A673 (cell line): ENCODE measurements at places on chromosomes 16 and 17.

- no peak overlapping the region for H3K27ac ChIP-seq
- DNase-seq, result peak; percentile 24
- H3K27me3 ChIP-seq, result no peaks in the 10 kb centered on the region
- H3K36me3 ChIP-seq, result no peaks in the 10 kb centered on the region
- H3K4me3 ChIP-seq, result peak overlapping the region; percentile 31
Observed at GRCh38 chr17:40779181-40779909, 3.0 kb downstream of the KRT27 start.

GRCh38 chr16:85798283-85798776 lies 1.0 kb downstream of the EMC8 start:
- peak overlapping the region; percentile 96 for H3K27ac ChIP-seq
- peak overlapping the region; percentile 100 for H3K4me3 ChIP-seq
- peaks cover 9% of the 10 kb centered on the region for H3K4me1 ChIP-seq
- DNase-seq, result no peak

GRCh38 chr17:74042744-74043486 lies 160.6 kb upstream of the RPL38 start:
- DNase-seq, result peak; percentile 54
- no peak overlapping the region for H3K4me3 ChIP-seq
- H3K27ac ChIP-seq, result no peak overlapping the region
- no peaks in the 10 kb centered on the region for H3K4me1 ChIP-seq

DNA sequence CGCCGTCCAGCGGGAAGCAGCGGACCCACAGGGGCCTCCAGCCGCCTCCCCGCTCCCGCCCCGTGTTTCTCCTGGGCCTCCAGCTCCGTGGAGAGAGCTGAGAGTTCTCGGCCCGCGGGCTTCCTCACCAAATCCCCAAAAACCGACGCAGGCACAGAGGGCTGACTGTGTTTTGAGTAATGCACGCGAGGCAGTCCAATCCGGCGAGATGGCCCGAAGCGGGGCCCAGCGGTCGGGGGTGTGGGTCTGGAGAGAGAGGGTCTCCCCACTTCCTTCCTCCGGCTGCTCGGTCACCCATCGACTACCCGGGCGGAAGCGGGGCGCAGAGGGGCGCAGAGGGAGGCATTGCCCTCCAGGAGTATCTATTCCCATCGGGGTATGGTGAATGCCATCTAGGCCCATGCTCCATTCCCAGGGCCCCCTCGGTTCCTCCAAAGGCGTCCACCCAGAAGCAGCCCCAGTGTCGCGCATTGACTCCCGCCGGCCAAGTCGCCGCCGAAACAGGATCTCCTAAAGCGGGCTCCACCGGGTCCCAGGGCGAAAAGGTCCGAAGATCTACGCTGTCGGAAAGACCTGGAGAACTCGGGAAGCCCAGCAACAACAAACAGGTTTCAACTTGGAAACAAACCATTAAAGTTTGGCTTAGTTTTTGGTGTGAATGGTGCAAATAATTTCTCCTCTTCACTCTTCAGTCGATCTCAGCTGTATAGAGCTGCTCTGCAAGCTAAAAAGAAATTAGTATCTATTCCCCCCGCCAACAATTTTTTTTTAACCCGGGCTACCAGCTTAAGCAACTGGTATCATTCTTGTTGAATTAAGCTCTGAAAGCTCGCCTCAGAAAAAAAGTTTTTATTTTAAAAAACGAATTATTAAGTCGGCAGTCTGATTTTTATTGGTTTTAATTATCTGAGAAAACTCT lies 19.2 kb upstream of the HOXB13 start:
- no peak for DNase-seq
- no peak overlapping the region for H3K27ac ChIP-seq
- H3K4me3 ChIP-seq, result no peak overlapping the region
- no peaks in the 10 kb centered on the region for H3K27me3 ChIP-seq

DNA sequence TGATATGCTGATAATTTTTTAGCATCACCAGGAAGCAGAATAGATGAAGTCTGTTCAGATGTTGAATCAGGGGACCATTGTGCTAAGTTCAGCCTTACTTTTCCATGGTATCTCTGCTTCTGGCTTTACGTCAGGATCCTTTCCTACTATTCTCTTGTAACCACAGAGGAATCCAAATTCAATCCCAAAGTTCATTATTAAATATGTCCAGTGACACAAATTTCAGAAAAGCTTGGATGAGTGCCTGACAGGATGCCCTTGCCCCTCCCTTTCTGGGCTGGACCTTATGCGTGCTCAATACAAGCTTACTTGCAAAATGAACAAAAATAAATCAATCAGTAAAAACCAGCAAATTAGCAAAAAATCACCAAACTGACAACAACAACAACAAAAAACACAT lies 37.6 kb upstream of the ADORA2B start:
- no peaks in the 10 kb centered on the region for H3K4me1 ChIP-seq
- DNase-seq, result no peak
- no peaks in the 10 kb centered on the region for H3K36me3 ChIP-seq
- no peak overlapping the region for H3K27ac ChIP-seq
- no peaks in the 10 kb centered on the region for H3K27me3 ChIP-seq
- H3K4me3 ChIP-seq, result no peak overlapping the region

DNA sequence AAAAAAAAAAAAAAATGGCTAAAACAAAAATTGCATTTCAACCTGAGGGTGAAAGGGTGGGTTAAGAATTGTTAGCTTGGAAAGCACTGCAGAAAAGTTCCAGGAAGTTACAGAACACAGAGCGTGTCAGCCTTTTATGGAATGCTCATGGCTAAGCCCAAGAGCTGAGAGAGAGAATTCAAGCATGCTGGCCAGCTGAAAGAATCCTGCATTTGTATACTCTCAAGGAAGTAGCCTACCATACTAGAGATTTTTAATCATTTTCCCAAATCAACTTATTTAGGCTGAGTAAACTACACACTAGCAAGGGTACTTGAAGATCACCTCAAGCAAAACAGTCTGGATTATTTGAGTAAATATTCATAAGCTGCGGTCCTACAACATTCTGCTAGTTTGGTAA lies 153.9 kb downstream of the KCNJ2 start:
- peaks cover 5% of the 10 kb centered on the region for H3K4me1 ChIP-seq
- no peak for DNase-seq
- no peaks in the 10 kb centered on the region for H3K27me3 ChIP-seq

- H3K4me3 ChIP-seq, result no peak overlapping the region
- no peaks in the 10 kb centered on the region for H3K4me1 ChIP-seq
- no peak overlapping the region for H3K27ac ChIP-seq
- H3K36me3 ChIP-seq, result no peaks in the 10 kb centered on the region
Observed at GRCh38 chr16:20430948-20431347, 20.4 kb upstream of the ACSM2A start.

DNA sequence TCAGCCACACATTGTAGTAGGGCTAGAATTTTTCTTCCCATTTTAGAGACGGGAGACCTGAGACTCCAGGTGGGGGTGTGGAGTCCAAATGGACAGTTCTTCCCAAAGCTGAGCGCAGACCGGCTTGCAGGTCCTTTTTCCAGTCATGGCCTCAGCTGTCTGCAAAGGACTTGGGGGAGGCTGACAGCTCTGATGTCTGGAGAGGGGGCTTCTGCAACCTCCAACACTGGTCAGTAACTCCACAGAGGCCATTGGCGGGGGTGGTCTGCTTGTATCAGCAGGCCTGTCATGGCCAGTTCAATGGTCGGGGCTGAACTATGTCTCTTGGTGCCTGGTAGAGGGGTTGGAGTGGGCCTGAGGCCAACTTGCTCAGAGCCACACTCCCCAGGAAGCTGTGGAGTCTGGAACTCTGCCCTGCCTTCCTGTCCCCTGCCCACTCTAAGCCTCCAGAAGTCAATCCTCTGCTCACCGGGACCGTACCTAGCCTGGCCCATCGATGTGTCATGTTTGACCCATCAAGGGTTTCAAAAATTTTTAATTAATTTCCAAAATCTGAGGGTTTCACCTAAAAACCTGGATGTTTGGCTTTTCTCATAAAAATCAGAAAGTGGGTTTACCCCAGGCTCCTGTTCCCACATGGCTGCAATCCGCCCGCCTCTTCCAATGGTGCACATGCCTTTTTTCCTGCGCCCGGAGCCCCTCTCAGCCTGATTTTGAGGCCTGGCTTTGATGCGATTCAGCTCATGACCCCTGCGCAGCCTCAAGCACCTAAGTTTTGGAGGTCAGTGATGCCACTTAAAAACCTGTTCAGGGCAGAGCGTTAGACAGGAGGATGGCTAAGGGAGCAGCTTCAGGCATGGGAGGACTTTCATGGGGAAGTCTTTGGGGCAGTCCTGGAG lies 39.9 kb downstream of the SNX20 start:
- H3K27me3 ChIP-seq, result no peaks in the 10 kb centered on the region
- H3K4me1 ChIP-seq, result no peaks in the 10 kb centered on the region
- H3K36me3 ChIP-seq, result no peaks in the 10 kb centered on the region
- no peak overlapping the region for H3K4me3 ChIP-seq
- H3K27ac ChIP-seq, result no peak overlapping the region

GRCh38 chr17:51135956-51136355 lies 15.3 kb upstream of the SPAG9 start:
- H3K4me3 ChIP-seq, result no peak overlapping the region
- H3K4me1 ChIP-seq, result no peaks in the 10 kb centered on the region
- H3K36me3 ChIP-seq, result no peaks in the 10 kb centered on the region
- H3K27ac ChIP-seq, result no peak overlapping the region
- H3K27me3 ChIP-seq, result no peaks in the 10 kb centered on the region

DNA sequence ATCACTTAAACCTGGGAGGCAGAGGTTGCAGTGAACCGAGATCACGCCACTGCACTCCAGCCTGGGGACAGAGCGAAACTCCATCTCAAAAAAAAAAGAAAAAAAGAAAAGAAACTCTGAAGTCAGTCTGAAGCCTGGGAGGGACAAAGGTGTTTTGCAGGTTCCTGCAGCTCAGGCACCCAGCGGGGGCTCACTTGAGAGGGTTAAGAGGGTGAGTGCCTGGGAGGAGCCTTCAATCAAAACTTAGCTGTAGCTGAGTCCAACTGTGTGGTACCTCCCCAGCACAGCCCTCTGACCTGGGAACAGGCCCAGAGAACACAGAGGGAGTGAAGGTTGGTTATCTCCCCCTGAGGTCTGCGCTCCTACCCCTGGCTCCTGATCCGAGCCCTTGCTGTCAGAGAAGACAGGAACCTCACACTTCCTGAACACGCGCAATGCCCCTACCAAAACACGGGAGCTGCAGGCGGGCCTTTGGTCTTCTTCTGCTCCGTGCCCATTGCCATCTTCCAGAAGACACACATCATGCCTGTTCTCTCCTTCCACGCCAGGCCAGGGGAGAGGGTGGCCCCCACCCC lies 20.4 kb upstream of the ZC3H18 start:
- no peak for DNase-seq
- no peaks in the 10 kb centered on the region for H3K4me1 ChIP-seq
- H3K27ac ChIP-seq, result no peak overlapping the region
- H3K36me3 ChIP-seq, result no peaks in the 10 kb centered on the region
- H3K27me3 ChIP-seq, result peaks cover 43% of the 10 kb centered on the region
- H3K4me3 ChIP-seq, result no peak overlapping the region

- H3K4me3 ChIP-seq, result no peak overlapping the region
- no peak for DNase-seq
- peaks cover 66% of the 10 kb centered on the region for H3K4me1 ChIP-seq
Observed at GRCh38 chr17:57939797-57940196, 15.4 kb downstream of the CUEDC1 start.

DNA sequence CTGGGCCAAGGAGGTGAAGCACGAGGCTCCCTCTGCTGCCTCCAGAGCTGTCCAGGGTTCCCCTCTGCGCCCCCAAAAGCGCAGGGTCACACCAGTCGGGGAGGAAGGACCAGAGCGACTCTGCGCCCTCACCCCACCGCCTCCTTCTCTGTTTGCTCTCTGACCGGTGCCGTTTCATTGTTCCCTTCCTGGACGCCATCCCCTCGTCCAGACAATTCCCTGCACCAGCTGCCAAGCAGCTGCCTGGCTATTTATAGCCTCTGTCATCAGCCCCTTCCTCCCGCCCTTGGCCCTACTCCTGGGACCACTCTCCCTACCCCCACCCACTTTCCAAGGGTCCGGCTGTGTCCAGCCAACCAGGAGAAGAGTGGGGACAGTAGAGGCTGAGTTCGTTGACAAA lies 68.8 kb upstream of the CREBBP start:
- no peak overlapping the region for H3K27ac ChIP-seq
- peaks cover 59% of the 10 kb centered on the region for H3K4me1 ChIP-seq
- DNase-seq, result no peak
- no peaks in the 10 kb centered on the region for H3K36me3 ChIP-seq
- H3K4me3 ChIP-seq, result no peak overlapping the region
- no peaks in the 10 kb centered on the region for H3K27me3 ChIP-seq

GRCh38 chr17:74217888-74218287 lies 4.5 kb downstream of the TTYH2 start:
- no peaks in the 10 kb centered on the region for H3K36me3 ChIP-seq
- H3K4me1 ChIP-seq, result peaks cover 13% of the 10 kb centered on the region
- H3K27ac ChIP-seq, result no peak overlapping the region
- no peaks in the 10 kb centered on the region for H3K27me3 ChIP-seq

GRCh38 chr16:54422159-54422558 lies 135.6 kb upstream of the IRX3 start:
- H3K27me3 ChIP-seq, result no peaks in the 10 kb centered on the region
- H3K4me3 ChIP-seq, result no peak overlapping the region
- no peak for DNase-seq
- H3K27ac ChIP-seq, result no peak overlapping the region
- H3K36me3 ChIP-seq, result no peaks in the 10 kb centered on the region

DNA sequence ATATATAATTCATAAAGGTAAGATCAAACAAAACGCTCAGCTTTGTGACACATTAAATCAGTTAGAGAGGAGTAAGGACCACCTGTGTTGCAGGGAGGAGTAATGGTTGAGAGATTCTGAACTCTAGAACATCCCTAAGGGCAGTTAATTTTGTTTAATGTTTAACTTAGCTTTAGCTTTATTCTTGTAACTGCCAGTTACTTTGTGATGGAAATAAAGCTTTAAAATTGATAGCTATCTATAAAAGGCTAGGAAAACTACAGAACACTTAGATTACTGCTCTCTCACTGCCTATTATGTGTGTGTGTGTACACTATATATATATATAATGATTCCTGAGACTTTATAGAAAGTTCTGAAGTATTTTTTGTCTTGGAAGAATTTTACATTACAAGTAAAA lies 37.8 kb downstream of the PTRH2 start:
- H3K4me1 ChIP-seq, result no peaks in the 10 kb centered on the region
- H3K4me3 ChIP-seq, result no peak overlapping the region
- DNase-seq, result no peak
- H3K27me3 ChIP-seq, result no peaks in the 10 kb centered on the region
- H3K36me3 ChIP-seq, result peaks cover 92% of the 10 kb centered on the region
- H3K27ac ChIP-seq, result no peak overlapping the region

GRCh38 chr16:84976644-84977400 lies 34.5 kb downstream of the ZDHHC7 start:
- no peaks in the 10 kb centered on the region for H3K4me1 ChIP-seq
- H3K36me3 ChIP-seq, result peaks cover 49% of the 10 kb centered on the region
- DNase-seq, result no peak
- H3K27me3 ChIP-seq, result no peaks in the 10 kb centered on the region
- no peak overlapping the region for H3K27ac ChIP-seq

DNA sequence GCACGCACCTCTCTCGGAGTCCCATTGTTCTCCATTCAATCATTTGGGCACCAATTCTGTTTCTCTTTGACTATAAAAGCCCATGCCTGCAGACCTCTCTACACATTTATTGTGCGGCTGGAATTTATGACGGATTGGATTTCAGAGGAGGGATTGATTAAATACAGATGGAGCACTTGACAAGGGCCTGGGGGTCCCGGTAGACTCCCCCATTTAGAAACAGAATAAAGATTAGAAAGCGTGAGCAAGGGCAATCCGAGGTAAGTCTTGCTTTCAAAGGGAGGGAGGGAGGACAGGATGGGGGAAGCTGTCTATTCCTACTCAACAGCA lies 15.1 kb upstream of the PITPNM3 start:
- H3K27ac ChIP-seq, result no peak overlapping the region
- no peaks in the 10 kb centered on the region for H3K27me3 ChIP-seq
- H3K36me3 ChIP-seq, result no peaks in the 10 kb centered on the region
- H3K4me1 ChIP-seq, result peaks cover 23% of the 10 kb centered on the region
- no peak overlapping the region for H3K4me3 ChIP-seq
